ENCODE measurements at places on chromosomes 5 and 9. TPM values are rescaled to one million over a fixed set of nuclear protein-coding genes. Genes with fewer than 3 reads are reported as not detected.

The DAB2 gene
- total RNA-seq: 281 TPM

The ENG gene
- total RNA-seq: 205 TPM

The TMEM174 gene
- total RNA-seq: not detected

The ADGRV1 gene
- total RNA-seq: not detected

The HMCN2 gene
- total RNA-seq: 0.05 TPM

The PHF24 gene
- not detected for total RNA-seq

DNA sequence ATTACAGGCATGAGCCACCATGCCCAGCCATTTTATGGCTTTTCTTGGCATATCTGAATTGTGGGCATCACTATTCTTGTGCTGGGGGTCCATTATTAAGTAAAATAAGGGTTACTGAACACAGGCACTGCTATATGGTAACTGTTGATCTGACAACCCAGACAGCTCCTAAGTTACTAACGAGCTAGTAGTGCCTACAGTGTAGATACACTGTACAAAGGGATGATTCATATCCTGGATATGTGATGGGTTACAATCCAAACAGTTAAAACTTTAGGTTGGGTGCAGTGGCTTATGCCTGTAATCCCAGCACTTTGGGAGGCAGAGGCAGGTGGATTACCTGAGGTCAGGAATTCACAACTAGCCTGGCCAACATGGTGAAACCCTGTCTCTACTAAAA is 4.3 kb downstream of the CD14 start:
- H3K36me3 ChIP-seq: peaks cover 12% of the 10 kb centered on the region
- H3K4me3 ChIP-seq: no peak overlapping the region
- H3K4me1 ChIP-seq: peaks cover 23% of the 10 kb centered on the region
- no peak overlapping the region for H3K27ac ChIP-seq
- H3K27me3 ChIP-seq: no peaks in the 10 kb centered on the region

DNA sequence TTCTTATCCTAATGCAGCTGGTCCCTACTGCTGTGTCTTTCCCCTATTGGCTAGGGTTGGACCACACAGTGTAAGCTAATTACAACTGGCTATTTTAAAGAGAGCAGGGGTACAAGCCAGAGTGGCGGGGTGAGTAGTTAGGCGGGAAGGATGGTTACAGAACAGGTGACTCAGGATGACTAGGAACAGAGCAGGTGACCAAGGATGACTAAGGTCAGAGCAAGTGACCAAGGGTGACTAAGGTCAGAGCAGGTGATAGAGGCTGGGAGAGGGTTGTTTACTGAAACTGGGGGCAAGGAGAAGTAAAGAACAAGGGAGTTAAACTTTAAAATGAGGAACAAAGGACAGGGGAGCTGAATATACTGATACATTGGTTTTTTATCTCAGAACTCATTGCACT is 125.4 kb downstream of the PTTG1 start:
- H3K27ac ChIP-seq: no peak overlapping the region
- no peak for DNase-seq
- no peak overlapping the region for H3K4me3 ChIP-seq
- H3K36me3 ChIP-seq: no peaks in the 10 kb centered on the region

GRCh38 chr5:53335115-53335514 is 145.3 kb upstream of the FST start:
- DNase-seq: peak; percentile 20
- H3K27me3 ChIP-seq: no peaks in the 10 kb centered on the region
- H3K27ac ChIP-seq: peak overlapping the region; percentile 78
- peaks cover 75% of the 10 kb centered on the region for H3K4me1 ChIP-seq

DNA sequence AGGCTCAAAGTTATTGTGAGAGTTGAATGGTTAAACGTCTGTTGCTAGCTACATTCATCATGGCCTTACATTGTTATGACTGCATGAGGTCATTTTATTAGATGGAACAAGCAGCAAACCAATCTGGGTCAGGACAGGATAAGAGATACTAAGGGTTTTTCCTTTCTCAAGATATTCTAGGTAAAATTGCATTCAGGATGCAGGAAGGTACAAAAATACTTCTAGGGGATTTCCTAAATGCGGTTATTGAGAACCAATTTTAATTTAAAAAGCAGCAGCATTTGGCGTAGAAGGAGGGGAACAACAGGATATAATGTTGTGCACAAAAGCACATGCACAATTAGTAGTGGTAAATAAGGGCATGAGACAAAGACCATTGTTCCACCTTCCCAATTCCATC is 39.2 kb upstream of the LURAP1L start:
- H3K27me3 ChIP-seq: peaks cover 2% of the 10 kb centered on the region
- no peaks in the 10 kb centered on the region for H3K36me3 ChIP-seq
- no peaks in the 10 kb centered on the region for H3K4me1 ChIP-seq
- no peak for DNase-seq

DNA sequence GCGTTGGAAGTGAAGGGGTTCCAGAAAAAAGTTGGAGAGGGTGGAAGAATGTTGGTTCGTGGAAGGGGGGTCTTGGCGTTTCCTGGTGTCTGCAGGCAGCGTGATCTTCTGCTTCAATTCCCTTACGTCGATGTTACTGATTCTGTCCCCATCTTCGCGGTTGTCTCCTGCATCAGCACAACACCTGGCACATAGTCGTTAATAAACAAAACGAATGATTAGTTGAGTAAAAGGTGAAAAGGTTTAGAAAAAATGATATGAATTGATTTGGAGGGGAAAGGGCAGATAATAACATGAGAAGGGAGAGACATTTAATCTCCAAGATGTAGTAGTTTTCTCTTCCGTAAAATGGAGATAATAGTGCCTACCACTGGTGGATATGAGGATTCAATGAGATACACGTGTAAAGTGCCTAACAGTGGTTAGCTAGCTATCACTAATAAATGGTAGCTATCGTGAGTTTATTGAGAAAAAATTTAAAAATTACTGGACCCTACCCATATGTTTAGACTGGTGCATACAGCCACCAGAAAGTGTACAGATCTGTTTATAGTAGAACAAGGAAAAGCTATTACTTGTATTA is 556 bp downstream of the MTREX start:
- H3K36me3 ChIP-seq: peaks cover 11% of the 10 kb centered on the region
- peak; percentile 22 for DNase-seq
- no peak overlapping the region for H3K4me3 ChIP-seq

GRCh38 chr5:40680741-40681362 is 1.1 kb downstream of the PTGER4 start:
- peak overlapping the region; percentile 92 for H3K4me3 ChIP-seq
- H3K4me1 ChIP-seq: peaks cover 75% of the 10 kb centered on the region
- H3K36me3 ChIP-seq: peaks cover 27% of the 10 kb centered on the region
- H3K27me3 ChIP-seq: peaks cover 9% of the 10 kb centered on the region
- DNase-seq: no peak

- peaks cover 41% of the 10 kb centered on the region for H3K4me1 ChIP-seq
- peaks cover 2% of the 10 kb centered on the region for H3K27me3 ChIP-seq
- H3K36me3 ChIP-seq: peaks cover 2% of the 10 kb centered on the region
- H3K27ac ChIP-seq: peak overlapping the region; percentile 62
These were observed 204.2 kb upstream of the HAPLN1 start for GRCh38 chr5:83924891-83925290.

- H3K27me3 ChIP-seq: peaks cover 36% of the 10 kb centered on the region
- no peaks in the 10 kb centered on the region for H3K36me3 ChIP-seq
- DNase-seq: peak; percentile 21
- no peak overlapping the region for H3K4me3 ChIP-seq
- H3K4me1 ChIP-seq: no peaks in the 10 kb centered on the region
- no peak overlapping the region for H3K27ac ChIP-seq
These were observed 129.0 kb upstream of the ALDH1B1 start for GRCh38 chr9:38263532-38263931.
